Activated CD4-positive, alpha-beta memory T cell treated with anti-CD3 and anti-CD28 coated beads for 36 hours (primary cell): ENCODE measurements at places on chromosomes 4 and X.

DNA sequence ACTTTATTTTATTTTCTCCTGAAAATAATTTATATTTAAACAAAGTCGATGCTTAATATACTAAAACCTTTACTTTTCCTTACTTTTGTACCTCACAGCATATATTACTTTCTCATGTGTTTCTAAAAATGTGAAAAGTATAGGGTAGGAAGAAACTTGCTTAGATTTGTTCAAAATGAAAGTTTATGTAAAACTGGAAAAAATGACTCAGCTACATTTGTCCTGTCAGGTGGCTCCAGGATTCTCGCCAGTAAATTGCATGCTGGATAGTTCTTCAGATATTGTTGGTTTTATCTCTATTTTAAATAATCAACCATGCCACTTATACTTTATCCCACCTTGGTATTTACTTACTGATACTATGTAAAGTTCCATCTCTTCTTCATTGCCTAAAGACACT, 159.2 kb upstream of the NDST4 start:
- no peak for DNase-seq

DNA sequence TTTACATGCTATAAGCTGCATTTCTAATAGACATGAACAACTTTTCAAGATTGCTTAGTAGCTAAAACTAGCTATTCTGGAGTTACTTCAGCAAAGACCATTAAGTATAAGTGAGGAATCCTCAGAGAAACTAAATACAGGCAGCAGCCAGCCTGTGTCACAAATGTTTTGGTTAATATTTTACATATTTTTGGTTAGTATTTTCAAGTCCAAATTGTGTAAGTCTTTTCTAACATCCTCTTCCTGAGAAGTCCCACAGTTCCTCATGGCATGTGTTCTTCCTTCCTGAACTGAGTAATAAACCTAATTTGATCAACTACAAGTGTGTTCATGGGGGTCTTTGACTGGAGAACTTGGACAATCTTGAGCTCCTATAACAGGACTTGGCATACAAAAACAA, 42.4 kb upstream of the MCF2 start:
- no peak for DNase-seq

DNA sequence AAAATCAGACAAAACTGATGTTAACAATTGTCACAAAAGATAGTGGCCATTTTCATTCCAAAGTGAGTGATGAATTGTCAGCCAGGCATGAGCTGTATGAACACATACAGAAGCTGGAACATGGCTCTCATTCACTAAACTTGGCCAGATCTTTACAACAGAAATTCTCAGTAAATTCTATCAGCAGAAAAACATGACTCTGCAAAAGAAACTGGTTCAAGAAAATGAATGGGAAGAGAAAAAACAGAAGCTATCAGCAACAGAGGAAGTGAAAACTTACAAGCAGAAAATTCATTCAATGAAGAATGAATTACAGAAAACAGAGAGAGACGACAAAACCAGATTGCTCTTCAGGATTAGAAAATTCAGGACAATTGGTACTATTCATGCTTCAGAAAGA, 249.6 kb downstream of the COL25A1 start:
- DNase-seq, result no peak

GRCh38 chr4:124144238-124144654, 568.3 kb downstream of the ANKRD50 start:
- no peak for DNase-seq

GRCh38 chr4:60930866-60931265, 269.3 kb upstream of the ADGRL3 start:
- DNase-seq, result no peak

- no peak for DNase-seq
These were observed 50.5 kb upstream of the CHRDL1 start for GRCh38 chrX:110846071-110846470.

DNA sequence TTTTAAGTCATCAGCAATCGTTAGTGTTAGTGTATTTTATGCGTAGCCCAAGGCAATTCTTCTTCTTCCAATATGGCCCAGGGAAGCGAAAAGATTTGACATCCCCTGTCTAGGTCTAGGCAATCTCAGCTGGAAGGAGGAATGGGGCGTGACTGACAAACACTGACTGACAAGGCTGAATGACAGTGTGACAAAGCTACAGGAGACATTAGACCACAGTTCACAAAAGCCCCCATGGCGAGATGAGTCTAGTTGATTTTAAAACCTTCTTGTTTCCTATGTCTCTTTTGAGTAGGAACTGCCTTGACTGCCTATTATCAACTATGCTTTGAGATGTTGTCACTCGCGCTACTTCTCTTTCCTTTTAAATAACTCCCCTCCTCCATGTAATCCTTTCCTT, 42.3 kb downstream of the QRFPR start:
- DNase-seq, result no peak

- DNase-seq, result no peak
These were observed 28.1 kb downstream of the XAGE5 start for GRCh38 chrX:52839137-52839536.

- DNase-seq, result no peak
These were observed 141.7 kb upstream of the RAI2 start for GRCh38 chrX:18002791-18003190.

DNA sequence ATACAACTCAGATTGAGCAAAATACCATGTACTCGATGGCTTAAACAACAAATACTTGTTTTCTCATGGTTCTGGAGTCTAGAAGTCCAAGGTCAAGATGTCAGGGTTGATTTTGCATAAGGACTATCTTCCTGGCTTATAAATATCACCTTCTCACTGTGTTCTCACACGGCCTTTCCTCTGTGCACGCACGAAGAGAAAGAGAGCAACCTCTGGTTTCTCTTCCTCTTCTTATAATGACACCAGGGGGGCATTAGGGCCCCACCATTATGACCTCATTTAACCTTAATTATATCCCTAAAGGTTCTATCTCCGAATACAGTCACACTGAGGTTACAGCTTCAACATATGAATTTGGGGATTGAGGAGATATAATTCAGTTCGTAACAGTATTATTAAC, 504.0 kb downstream of the MAGEE1 start:
- no peak for DNase-seq

DNA sequence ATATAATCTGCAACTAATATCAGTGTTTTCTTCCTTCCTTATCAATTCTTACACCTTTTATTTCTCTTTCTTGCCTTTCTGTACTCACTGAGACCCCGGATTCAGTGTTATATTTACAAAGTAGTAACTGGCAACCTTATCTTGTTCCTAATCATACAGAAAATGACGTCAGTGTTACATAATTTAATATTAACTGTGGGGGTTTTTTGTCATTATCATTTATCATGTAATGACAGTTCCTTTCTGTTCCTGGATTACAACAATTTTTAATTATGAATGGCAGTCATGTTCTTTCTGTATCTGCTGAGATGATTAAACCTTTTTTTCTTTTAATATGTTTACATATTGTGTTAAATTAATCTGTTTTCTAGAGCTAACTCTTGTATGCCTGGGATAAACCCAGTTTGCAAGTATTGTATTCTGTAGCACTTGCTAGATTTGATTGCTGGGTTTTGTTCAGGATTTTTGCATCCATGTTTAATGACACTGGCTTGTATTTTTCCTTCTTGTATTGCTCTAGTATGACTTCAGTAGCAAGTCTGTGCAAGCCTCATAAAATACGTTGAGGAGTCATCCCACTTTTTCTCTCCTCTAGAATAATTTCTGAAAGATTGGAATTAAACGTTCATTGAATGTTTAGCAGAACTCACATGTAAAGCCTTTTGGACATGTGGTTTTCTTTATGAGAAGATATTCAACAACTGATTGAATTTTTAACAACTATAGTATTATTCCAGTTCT, 10.4 kb upstream of the HSPA4L start:
- no peak for DNase-seq
